ENCODE measurements at places on chromosomes 16 and 17.

GRCh38 chr16:54370278-54371040 is 83.9 kb upstream of the IRX3 start:
- no peak for DNase-seq

DNA sequence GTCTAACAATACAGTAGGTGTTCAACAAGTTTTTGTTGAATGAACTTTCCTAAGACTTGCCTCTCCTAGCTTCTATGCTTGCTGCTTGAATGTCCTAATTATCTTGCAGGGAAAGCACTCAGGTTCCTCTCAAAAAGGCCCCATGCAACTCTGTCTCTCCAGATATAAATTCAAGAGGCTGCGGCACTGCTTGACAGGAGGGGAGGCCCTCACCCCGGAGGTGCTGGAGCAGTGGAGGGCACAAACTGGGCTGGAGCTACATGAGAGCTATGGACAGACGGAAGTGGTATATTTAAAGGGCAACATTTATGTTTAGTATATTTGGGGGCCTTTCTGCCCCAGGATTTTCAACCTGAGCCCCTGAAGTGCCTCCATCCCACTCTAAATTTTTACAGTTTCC is 14.4 kb downstream of the THUMPD1 start:
- no peak for DNase-seq

- no peak for DNase-seq
These were observed 197.7 kb upstream of the CIBAR2 start for GRCh38 chr16:85309656-85310587.

- no peak for DNase-seq
These were observed 51.2 kb downstream of the SNX29 start for GRCh38 chr16:12027558-12028287.

- no peak for DNase-seq
These were observed 41.1 kb downstream of the AHSP start for GRCh38 chr16:31568577-31569359.

- no peak for DNase-seq
These were observed 25.3 kb upstream of the C16orf95 start for GRCh38 chr16:87342504-87342903.

DNA sequence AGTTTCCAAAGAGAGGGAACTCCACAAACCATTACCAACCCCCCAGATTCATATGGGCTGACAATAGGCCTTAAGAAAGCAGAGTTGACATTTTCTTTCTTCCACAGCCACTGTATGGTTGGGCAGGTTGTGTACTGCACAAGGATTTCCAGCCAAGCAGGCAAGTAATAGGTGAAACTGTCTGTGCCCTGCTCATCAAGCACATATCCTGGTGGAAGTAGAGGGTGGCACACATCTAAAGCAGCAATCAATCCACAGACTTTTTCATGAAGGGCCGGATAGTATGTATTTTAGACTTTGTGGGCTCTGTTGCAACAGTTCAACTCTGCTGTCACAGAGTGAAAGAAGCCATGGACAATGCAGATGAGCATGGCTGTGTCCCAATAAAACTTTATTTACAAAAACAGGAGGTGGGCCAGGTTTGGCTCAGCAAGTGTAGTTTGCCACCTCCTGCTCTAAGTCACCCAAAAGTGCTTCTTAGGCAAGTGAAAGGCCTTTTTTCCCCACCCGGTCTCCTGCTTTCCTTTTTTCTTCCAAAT is 63.4 kb downstream of the SNX20 start:
- no peak for DNase-seq

- DNase-seq = no peak
These were observed 56.3 kb upstream of the CDH11 start for GRCh38 chr16:65178151-65178550.

DNA sequence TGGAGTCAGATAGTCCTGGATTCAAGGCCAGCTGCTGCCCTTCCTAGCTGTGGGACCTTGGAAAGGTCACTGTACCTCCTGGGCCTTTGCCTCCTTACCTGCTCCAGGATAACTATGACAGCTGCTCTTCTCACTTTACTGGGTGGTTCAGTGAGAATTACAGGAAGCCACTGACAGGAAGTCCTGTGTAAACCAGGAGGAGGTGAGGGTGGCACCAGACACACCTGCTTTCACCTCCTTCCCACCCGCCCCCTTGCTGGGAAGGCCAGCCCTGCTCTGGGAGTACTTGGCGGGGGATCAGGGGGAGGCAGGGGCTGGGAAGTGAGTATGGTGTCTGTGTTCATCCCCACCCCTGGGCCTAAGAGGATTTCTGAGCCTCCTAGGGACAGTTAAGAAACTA is 42.6 kb downstream of the CPNE2 start:
- no peak for DNase-seq

- DNase-seq = no peak
These were observed 9.2 kb upstream of the PRR29 start for GRCh38 chr17:63988741-63989621.

DNA sequence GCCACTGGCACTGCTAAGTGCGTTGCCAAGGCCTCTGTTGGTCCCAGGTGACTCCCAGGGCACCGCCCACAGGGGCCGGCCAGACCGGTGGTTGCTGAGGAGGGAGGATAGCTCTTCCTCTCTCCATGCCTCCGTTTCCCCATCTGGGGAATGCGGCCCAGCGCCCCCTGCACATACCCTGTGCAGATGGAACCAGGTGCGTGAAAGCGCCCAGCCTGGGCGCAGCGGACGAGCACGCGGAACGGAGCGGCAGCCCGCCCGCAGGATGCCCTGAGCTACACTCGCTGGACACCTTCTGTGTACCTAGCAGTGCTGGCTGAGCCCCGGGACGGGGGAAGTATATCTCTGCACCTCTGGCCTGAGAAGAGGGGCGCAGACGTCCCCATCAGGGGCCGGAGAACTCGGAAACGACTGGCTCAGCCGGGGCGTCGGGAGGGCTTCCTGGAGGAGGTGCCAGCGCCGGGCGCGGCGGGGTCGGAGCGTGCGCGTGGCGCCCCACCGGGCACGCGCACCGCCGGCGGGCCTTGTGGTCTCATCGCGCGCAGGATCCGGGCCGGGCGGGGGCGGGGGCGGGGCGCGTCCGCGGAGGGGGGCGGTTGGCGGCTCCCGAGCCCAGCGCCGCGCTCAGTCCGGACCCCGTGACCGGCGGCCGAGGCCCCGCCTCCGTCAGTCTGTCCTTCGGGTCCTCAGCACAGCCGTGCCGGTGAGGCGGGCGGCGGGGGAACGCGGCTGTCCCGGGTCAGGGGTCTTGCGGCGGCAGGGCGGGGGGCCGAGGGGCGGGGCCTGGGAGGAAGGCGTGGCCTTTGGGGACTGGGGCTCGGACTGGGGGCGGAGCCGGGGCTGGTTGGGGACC is at the start of the genes CCDC78 and HAGHL:
Gene CCDC78 (minus strand): TSS at position 6 of the 853 bp plus-strand sequence. CDS start 76 bp downstream, outside the sequence.
Gene HAGHL (plus strand): TSS at position 669 of the 853 bp plus-strand sequence. CDS start 404 bp downstream, outside the sequence.
- DNase-seq = peak; percentile 51

- no peak for DNase-seq
These were observed 10.9 kb upstream of the ARHGAP23 start for GRCh38 chr17:38417210-38417951.

GRCh38 chr16:58086381-58087208 is 42.6 kb downstream of the CFAP20 start:
- DNase-seq = no peak

DNA sequence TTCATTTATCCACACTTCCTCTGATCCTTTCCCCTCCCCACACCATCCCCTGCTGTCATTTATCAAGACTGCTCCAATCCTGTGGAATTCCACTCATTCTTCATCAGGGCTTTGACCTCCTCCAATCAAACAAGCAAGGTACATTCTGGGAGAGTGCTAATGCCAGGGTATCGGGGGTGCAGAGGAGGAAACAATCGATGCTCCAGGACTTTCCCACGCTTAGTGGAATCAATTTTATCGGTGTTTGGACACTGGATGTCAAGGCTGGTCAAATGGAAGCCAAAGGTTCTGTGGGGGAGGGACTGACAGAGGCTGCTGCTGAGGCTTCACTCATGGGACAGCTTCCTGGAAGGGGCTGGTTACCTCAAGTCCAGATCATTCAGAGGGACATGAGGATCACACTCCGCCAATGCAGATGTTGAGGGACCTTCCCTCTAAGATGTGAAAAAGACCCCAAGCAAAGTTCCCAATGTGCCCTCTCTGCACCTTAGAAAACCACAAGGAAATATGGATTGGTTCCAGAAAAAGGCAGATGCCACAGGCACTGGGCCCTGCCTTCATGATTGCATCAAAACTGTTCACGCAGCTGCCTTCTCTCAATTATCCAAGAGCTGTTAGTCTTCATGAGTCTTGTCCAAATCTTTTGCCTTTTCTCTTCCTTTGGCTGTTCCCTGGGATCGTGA is 44.7 kb upstream of the SOX9 start:
- DNase-seq = no peak

DNA sequence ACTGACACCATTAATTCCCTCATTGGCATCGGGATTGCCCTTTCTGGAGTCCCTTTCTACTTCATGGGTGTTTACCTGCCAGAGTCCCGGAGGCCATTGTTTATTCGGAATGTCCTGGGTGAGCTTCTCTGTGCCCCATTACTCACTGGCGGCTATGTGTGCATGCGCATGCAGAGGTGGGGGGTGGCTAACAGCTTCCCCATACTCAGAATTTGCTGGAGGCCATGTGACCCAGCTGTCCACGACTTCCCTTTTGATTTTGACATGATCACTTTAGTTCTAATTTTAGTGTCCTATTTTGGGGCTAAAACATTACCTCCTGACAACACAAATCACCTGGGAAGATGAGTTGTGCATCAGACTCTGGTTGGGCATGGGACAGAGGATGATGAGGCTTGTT is 14.1 kb downstream of the SLC7A6OS start:
- no peak for DNase-seq

DNA sequence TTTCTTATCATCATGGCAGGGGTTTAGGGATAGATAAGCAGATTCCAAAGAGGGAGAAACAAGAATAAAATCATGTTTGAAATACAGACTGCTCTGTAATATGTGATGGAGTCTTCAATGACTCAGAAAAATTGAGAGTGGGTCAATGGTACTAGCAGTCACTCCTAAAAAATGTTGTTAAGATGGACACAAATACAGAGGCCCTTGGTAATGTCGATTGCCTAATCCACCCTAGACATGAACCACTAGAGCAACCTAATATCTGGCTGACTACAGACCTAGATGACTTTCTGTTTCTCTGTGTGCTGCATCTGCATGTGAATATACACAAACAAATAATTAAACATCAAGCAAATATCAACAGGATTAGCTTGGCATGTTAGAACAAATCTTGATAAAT is 135.8 kb downstream of the CDH8 start:
- DNase-seq = no peak

GRCh38 chr17:67076290-67076689 is 31.9 kb downstream of the CACNG1 start:
- no peak for DNase-seq

GRCh38 chr17:68954146-68954896 is 871 bp downstream of the ABCA8 start:
- DNase-seq = no peak

DNA sequence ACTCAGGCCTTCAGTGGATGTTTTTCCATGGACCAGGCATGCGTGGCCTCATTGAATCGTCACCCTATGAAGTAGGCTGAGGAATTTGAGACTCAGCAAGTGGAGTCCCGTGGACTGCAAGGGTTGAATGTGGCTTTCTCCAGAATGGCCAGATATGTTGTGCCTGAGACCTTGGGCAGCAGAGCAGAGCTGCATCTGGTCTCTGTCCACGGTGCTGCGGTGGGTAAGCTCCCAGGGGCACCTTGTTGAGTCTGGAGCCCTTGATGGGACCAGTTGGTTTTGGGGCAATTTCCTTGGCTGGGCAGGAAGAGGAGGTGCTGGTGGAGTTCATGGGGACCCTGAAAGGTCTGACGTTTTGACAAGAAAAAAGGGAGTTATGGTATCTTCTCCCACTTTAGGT is 368.1 kb upstream of the EEF2KMT start:
- no peak for DNase-seq

DNA sequence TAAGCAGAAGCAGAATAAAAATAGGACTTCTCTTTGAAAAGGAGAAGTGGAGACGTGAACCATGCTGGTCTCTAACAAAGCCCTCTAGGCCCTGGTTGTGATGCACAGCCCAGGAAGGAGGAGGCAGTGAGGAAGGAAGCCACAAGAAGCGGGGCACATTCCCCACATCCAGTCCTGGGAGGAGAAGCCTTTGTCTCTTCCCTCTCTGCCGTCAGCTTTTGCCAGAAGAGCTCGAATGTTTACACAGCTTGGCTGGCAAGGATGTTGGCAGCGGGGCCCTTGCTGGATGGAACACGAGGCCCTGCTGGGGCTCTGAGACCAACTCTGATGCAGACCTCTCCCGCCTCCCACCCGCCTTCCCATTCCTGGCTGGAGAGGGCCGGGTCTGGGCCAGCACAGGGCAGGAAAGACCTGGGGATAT is 91.3 kb downstream of the MAF start:
- no peak for DNase-seq

DNA sequence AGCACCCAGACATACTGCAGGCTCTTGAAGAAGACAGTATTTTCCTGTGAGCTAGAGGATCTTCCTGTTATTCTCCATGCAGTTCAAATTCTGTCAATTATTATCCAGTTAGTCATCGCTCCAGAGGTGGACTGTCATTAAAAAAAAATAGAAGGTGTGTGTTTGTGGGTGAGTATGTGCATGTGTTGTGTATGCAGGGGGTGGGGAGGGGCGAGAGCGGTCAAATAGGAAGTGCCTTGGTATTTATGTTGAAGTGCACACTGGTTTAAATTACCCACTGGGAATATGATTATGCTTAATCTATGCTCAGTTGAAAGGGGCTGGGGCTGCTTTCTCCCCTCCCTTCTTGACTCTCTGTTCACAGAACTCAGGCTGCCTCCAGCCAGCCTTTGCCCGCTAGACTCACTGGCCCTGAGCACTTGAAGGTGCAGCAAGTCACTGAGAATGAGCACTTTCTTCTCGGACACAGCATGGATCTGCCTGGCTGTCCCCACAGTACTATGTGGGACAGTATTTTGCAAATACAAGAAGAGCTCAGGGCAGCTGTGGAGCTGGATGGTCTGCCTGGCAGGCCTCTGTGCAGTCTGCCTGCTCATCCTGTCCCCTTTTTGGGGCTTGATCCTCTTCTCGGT is at the start of gene HSD17B2:
Gene HSD17B2 (plus strand): TSS at position 273 of the 632 bp plus-strand sequence. CDS start 172 bp downstream, at position 445.
- DNase-seq = no peak

- no peak for DNase-seq
These were observed 3.6 kb downstream of the CBX8 start for GRCh38 chr17:79792984-79793923.

DNA sequence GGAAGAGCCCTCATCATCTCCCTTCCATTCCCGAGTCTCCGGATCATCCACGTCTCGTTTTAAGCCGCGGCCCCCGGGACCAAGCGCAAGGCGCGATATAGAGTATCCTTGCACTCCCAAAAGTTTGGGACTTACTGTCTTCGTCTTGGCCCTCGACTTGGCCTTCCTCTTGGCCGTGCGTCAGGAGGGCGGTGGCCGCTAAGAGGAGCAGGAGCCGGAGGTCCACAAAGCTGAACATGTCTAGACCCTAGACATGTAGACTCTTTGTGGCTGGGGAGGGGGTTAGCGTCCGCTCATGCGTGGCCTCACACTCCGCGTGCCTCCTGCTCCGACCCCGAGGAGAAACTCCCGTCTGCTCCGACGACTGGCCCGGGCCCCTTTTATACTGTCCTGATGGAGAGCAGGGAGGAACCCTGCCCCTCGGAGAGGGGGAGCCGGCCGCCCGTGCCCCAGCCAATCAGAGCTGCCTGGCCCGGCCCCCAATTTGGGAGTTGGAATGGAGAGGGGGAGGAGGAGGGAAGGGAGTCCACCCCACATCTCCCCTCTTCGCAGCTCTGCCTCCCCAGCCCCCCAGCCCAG is at the start of gene COL1A1:
Gene COL1A1 (minus strand): TSS at position 356 of the 579 bp plus-strand sequence. CDS start 118 bp downstream, at position 238.
- no peak for DNase-seq

- no peak for DNase-seq
These were observed 4.0 kb downstream of the RNF222 start for GRCh38 chr17:8393470-8394231.

- DNase-seq = no peak
These were observed 73.9 kb downstream of the RPH3AL start for GRCh38 chr17:278676-279059.

- no peak for DNase-seq
These were observed 11.2 kb upstream of the GFOD2 start for GRCh38 chr16:67730326-67730725.
